H1 (cell line): ENCODE measurements at places on chromosomes 11 and 22.

DNA sequence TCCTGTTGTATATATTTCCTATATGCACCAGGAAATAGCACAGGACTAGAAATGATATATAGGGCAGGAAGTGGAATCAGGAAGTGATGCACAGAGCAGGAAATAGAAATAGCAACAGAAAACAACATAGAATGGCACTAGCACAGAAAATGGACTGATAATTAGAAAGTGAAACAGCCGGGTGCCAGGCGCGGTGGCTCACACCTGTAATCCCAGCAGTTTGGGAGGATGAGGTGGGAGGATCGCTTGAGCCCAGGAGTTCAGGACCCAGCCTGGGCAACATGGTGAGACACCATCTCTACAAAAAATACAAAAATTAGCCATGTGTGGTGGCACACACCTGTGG lies 10.0 kb upstream of the RELT start:
- no peaks in the 10 kb centered on the region for H3K36me3 ChIP-seq
- H3K4me1 ChIP-seq = peaks cover 3% of the 10 kb centered on the region; the same call in 1 of the 2 replicates
- no peaks in the 10 kb centered on the region for H3K27me3 ChIP-seq
- no peak overlapping the region for H3K4me3 ChIP-seq
- no peak overlapping the region for H3K27ac ChIP-seq

DNA sequence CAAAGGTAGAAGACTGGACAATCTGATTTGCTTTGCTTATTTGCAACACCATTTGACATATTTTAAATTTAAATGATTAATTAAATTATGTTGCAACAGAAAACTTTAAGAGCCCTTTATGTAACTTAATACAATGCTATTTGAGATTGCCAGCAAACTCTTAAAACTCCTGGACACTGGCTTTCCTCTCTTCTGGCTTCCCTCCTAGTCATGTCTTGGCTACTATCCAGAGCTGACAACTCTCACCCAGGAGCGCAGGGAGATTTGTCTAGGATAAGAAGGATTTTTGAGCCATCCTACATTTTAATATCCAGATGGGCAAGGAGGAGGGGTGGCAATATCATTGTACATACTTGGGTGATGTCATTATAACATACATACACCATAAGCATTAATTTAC lies 134.3 kb downstream of the ELP4 start:
- H3K27me3 ChIP-seq = no peaks in the 10 kb centered on the region
- no peak overlapping the region for H3K27ac ChIP-seq
- H3K4me3 ChIP-seq = no peak overlapping the region
- H3K36me3 ChIP-seq = no peaks in the 10 kb centered on the region

DNA sequence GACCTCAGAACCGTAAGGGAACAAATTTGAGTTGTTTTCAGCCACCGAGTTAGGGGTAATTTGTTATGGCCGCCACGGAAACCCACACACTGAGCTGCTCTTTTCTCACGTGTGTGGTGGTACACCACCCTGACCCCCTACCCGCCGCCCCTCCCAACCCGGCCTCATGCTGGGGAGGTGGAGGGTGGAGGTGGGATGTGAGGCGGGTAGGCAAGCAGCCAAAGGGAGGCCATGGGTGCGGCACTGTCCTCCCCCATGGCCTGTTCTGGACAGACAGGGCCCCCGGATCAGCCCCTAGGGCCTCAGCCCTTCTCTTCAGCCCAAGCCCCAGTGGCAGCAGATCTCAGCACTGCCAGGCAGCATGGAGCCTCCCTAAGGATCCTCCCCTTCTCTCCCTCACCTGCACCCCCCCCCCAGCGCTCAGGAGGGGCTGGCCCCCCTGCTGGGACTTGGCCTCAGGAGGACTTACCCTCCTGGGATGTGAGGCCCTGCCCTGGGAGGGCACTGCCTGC lies 7.9 kb downstream of the PRR5 start:
- H3K4me3 ChIP-seq = no peak overlapping the region
- H3K4me1 ChIP-seq = no peaks in the 10 kb centered on the region
- no peaks in the 10 kb centered on the region for H3K36me3 ChIP-seq
- no peaks in the 10 kb centered on the region for H3K27me3 ChIP-seq

GRCh38 chr11:13166036-13166435 lies 111.6 kb upstream of the BMAL1 start:
- no peaks in the 10 kb centered on the region for H3K27me3 ChIP-seq
- no peaks in the 10 kb centered on the region for H3K4me1 ChIP-seq
- no peak overlapping the region for H3K27ac ChIP-seq
- no peak overlapping the region for H3K4me3 ChIP-seq
- no peaks in the 10 kb centered on the region for H3K36me3 ChIP-seq

GRCh38 chr11:107695446-107695845 lies 16.4 kb downstream of the SLN start:
- DNase-seq = no peak
- H3K27me3 ChIP-seq = no peaks in the 10 kb centered on the region
- no peak overlapping the region for H3K27ac ChIP-seq

GRCh38 chr22:27540247-27540646 lies 261.3 kb downstream of the MN1 start:
- no peaks in the 10 kb centered on the region for H3K27me3 ChIP-seq
- no peak for DNase-seq
- no peaks in the 10 kb centered on the region for H3K36me3 ChIP-seq
- no peak overlapping the region for H3K27ac ChIP-seq

- DNase-seq = no peak
- no peak overlapping the region for H3K4me3 ChIP-seq
- no peaks in the 10 kb centered on the region for H3K36me3 ChIP-seq
- no peaks in the 10 kb centered on the region for H3K4me1 ChIP-seq
These were observed 15.8 kb downstream of the ABTB2 start for GRCh38 chr11:34341931-34342533.

GRCh38 chr11:26558190-26558589 lies 13.9 kb downstream of the MUC15 start:
- H3K4me1 ChIP-seq = no peaks in the 10 kb centered on the region
- H3K36me3 ChIP-seq = no peaks in the 10 kb centered on the region
- no peaks in the 10 kb centered on the region for H3K27me3 ChIP-seq
- no peak for DNase-seq
- H3K27ac ChIP-seq = no peak overlapping the region

- DNase-seq = no peak
- no peaks in the 10 kb centered on the region for H3K4me1 ChIP-seq
- no peaks in the 10 kb centered on the region for H3K36me3 ChIP-seq
- H3K27ac ChIP-seq = no peak overlapping the region
These were observed 34.4 kb downstream of the CYP2R1 start for GRCh38 chr11:14857621-14858020.
